ENCODE measurements at places on chromosomes 7 and 10. TPM values are rescaled to one million over a fixed set of nuclear protein-coding genes. Genes with fewer than 3 reads are reported as not detected.

- DNase-seq: no peak
Measured at GRCh38 chr10:95260397-95260881, 30.4 kb downstream of the PDLIM1 start.

Gene AHR
- 73.3 TPM for total RNA-seq

- DNase-seq: peak; percentile 86
Measured at GRCh38 chr10:19816411-19817230, at the start of gene PLXDC2. Gene PLXDC2, plus strand, starts transcription at chr10:19816432.

DNA sequence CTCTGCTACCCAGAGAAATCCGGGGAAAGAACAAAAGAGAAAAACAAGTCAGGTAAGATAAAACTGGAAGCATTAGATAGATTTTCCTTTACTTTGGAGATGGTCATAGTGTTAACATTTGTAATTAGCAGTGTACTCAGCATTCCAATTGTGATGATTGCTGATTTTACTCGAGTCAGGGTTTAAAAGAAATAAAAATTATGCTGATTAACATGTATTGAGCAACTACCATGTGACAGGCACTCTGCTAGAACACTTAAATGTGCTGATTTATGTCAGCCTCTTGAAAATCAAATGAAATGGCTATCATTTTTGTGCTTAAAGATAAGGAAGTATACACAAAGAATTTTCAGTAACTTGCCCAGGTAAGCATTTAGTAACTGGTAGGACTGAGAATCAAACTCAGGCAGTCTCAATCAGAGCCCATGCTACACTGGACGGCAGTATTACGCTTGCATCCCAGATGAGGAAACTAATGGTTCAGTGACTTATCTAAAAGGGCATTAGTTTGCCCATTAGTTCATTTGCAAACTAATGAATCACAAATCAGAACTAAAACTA is 735.1 kb upstream of the SORCS1 start:
- DNase-seq: no peak

Gene FAM180A
- total RNA-seq: 1.3 TPM

DNA sequence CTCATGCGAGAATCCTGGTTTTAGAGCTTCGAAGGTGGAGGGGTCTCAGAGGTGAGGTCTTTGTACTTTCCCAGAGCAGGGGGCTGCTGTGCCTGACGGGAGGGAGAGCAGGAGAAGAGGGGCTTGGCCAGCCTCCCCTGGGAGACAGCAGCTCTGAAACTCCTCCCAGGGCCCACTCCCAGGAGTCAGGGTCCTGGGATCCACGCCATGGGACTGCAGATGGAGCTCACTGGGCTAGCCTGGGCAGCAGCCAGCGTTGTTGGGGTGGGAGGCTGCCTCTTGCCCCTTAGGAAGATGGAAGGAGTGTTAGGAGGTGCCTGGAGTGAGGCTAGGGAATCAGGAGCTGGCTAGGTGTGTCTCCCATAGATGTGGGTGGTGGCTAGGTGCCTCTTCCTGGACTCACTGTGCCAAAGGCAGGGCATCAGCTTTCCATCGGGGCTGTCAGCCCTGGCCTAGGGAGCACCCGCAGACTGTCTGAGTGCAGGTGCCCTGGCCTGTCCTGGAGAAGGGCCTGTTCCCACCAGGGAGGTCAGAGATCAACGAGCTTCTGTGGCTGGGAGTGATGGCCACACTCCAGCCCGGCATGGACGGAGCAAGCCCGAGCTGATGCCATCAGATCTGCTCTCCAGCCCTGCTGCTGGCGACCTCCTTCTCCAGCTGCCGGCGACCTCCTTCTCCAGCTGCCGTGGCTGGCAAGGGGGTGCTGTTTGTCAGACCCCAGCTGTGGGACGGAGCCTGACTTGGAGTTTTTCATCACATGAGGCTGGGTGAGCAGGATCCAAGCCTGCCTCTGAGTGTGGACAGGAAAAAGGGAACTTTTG is 111.3 kb downstream of the PTPN20 start:
- DNase-seq: peak; percentile 68

GRCh38 chr7:69599286-69599954 is 1.1 kb downstream of the AUTS2 start:
- peak; percentile 79 for DNase-seq

Gene PDE6C
- total RNA-seq: not detected

DNA sequence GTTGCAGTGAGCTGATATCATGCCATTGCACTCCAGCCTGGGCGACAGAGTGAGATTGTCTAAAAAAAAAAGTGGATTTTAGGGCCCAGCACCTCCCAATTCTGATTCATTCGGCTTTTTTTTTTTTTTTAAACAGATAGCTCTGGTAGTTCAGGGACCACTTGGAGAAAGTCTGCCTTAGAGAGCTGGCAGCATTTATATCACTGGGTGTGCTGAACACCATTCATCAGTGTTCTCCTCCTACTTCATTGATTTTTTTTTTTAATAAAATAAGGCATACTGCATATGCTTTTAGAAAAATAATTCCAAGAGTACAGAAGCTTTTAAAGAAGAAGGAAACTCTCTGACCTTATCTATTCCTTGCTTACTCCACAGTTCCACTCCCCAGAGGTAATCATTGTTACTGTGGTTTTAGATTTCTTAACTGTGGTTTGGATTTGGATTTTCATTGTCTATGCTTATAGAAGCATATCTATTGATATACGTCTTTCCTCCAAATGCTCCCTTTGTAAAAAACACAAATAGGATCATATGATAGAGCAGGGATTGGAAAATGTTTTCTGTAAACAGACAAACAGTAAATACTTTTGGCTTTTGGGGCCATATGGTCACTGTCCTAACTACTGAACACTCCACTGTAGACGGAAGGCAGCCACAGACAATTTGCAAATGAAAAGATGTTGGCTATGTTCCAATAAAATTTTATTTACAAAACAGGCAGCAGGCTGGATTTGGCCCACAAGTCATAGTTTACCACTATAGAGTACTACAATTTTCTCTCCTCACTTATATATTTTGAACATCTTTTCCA is 21.1 kb upstream of the SAR1A start:
- no peak for DNase-seq

GRCh38 chr7:27129729-27130539 is 623 bp downstream of the HOXA4 start:
- DNase-seq: no peak

- no peak for DNase-seq
Measured at GRCh38 chr7:1385809-1386622, 73.3 kb downstream of the MICALL2 start.

DNA sequence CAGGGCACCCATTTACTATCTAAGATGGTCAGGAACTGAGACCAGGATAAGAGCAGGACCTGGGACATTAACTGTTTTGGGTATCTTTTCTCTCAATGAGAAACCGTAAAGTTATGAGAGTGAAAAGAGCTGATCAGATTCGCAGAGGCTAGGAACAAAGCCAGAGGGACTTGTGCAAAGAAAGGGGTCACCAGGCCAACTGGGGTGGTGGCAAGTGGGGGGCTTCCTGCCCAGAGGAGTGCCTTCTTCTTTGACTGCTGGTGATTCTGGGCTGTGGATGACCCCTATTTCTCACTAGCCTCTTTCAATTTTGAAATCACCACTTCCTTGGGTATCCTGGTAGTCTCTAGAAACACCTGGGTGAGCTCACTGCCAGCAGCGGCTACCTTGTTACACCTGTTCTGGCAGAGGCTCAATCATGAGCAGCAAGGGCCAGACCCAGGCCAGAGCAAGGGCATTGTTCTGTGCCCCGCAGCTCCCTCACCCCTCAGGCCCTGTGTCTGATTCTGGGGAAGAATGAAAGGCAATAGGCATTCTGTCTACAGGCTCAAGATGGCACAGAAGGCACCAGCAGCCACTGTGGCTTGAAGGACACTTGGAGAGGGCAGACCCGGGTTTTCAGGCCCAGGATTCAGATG is 999 bp downstream of the SFTPD start:
- DNase-seq: no peak

DNA sequence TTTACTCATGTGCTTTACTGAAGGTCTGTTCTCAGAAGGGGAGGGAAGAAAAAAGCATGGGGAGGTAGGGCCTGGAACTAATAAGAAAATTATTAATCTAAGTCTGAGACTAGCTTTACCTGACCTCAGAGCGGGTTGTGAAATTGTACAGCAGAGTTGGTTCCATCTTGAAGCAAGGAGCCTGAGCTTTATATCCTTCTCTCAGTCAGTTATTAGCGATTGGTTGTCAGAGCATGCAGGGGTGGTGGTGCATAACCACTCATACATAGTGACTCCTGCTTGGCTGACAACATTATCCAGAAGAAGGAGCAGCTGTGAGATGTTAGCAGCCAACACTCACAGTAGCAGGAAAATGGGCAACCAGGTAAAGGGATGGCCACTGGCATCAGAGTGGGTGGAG is 976.3 kb upstream of the LRRTM3 start:
- DNase-seq: no peak

DNA sequence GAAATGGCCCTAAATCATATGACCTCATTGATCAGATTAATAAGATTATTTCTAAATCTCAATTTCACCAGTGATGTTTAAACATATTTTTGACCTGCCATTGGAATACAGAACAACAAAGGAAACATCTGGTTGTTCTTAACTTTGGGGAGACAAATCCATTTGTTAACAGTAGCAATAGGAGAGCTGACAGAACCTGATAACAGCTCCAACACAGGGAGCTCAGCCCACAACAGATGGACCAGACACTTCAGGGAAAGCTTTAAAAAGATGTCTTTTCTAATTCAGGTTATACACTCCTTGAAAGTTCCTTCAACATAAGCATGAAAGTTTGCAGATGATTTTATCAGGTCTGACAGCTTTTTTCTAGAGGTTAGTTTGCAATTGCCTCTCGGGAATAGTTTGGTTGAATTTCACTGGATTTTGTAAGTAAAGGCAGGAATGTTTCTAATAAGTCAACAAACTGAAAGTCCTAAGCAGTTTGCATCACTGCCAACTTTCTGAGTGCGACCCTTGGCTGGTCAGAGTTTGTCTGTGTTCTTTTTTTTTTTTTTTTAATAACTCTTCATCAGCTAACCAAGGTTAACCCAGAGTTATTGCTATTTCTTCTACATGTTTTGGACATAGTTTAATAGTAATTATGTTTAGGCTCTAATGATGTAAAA is 6.5 kb upstream of the MET start:
- no peak for DNase-seq

DNA sequence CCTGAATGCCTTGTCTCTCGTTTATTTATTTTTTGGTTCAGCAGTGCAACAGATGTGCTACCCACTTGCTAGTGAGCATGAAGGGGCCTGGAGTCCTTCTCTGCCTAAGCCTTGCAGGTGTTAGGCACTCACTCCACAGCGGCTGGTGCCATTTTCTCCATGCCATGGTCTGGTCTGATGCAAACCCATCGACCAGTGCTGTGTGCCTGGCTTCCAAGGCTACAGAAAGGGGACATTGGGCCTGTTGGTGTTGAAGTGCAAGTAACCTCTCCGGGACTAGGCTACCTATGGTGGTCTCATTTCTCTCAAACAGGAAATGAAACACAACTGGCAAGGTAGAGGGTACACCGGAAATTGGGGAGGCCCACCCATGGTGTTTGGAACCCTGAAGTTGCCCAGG is 198.1 kb downstream of the ADARB2 start:
- peak; percentile 55 for DNase-seq

DNA sequence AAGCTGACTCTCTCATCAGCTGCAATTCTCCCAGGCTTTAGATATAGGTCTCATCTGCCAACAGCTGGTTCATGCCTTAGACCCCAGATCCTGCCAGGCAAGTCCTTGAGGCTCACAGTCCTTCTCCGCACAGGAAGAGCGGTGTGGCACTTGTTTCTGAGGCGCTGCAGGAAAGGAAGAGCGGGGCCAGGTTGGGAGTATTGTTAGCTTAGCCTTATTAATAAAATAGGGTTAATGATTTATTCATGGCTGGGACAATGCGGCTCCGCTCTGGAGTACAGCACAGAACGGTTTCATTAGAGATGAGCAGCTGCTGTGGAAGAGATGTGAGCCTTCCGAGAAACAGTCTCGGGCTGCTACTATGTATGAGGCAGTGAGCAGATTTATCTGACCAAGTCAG is 78.1 kb downstream of the FZD1 start:
- no peak for DNase-seq

Gene TRIM74
- total RNA-seq: 0.23 TPM

DNA sequence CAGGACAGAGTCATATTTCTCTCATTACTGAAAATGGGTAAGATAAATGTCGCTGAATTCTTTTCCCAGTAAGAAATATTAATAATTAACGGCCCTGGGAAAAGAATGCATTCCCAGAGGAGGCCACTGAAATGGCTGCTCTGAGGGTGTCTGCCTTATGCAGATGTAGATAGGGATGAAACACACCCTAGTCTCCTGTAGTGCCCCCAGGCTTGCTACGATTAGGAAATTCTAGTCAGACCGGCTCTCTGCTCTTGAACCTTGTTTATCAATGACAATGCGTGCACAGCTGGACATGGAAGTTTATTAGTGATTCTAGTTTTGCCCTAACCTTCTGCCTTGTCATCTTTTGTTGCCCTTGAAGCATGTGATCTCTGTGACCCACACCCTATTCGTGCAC is 291.1 kb downstream of the ZNF248 start:
- DNase-seq: no peak

DNA sequence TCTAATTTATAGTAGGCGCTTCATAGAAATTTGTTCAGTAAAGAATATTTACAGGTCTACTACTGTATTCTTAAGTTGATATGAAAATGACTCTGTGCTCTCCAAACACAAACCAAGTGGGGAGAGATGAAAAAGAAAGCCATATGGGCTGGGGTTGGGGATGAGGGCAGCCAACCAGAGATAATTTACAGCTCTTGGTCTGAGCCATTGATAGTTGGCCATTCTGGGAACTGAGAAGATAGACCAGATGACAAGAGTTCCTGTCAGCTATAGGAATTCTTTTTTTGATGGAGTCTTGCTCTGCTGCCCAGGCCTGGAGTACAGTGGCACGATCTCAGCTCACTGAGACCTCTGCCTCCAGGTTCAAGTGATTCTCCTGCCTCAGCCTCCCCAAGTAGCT is 57.4 kb downstream of the LAMB4 start:
- no peak for DNase-seq

- DNase-seq: no peak
Measured at GRCh38 chr7:108810756-108811385, 241.2 kb downstream of the DNAJB9 start.

DNA sequence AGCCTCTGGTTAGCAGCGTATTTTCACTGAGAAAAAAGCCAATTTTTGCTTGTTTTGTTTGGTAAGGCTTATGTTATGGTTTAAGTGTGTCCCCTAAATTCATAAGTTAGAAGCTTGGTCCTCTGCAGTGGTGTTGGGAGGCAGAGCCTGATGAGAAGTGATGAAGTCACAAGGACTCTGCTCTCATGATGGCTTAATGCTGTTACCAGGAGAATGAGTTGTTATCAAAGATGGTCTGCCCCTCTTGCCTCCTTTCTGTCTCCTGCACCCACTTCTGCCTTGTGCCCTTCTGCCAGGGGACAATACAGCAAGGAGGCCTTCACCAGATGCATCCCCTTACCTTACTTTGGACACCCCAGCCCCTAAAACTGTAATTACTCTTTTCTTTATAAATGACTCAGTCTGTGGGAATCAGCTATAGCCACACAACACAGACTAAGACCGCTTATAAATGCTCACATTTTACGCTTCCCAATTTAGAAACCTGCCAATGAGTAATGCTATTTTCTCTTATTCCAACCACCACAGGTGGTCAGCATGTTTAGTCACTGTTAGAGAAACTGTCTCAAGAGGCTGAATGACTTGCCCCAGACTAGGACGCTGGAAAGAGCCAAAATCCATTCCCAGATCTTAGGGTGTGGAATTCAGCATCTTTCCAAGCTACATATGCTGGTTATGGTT is 6.1 kb upstream of the PKD1L1 start:
- no peak for DNase-seq

GRCh38 chr7:40884241-40884640 is 749.4 kb downstream of the SUGCT start:
- no peak for DNase-seq

- peak; percentile 84 for DNase-seq
Measured at GRCh38 chr10:75233444-75234016, 2.2 kb downstream of the COMTD1 start.

- DNase-seq: no peak
Measured at GRCh38 chr7:97015756-97016380, 8.8 kb downstream of the DLX5 start.

Gene SEPTIN7
- 220 TPM for total RNA-seq
